LHCN-M2 (cell line): ENCODE measurements at places on chromosomes 11 and 22. TPM values are rescaled to one million over a fixed set of nuclear protein-coding genes. Genes with fewer than 3 reads are reported as not detected.
A peak's percentile ranks its signal among the peaks of the same experiment; 100 is the strongest.

DNA sequence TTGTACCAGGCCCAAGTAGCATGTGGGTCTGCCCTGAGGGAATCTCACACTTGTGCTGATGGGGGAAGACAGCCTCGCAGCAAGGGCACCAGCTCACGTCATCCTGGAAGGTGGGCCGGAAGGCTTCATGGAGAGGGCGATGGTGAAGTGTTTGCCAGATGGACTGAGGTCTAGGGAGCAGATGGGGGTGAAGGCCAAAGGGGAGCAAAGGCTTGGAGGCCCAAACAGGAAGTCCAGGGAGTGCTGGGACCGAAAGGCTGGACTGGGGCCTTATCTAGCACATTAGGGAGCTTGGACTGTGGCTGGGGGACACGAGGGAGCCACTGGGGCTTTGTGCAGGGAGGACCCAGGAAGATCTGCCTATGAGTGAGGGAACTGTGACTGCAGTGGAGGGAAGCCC, 1.2 kb upstream of the TNFRSF13C start:
- DNase-seq, result no peak

DNA sequence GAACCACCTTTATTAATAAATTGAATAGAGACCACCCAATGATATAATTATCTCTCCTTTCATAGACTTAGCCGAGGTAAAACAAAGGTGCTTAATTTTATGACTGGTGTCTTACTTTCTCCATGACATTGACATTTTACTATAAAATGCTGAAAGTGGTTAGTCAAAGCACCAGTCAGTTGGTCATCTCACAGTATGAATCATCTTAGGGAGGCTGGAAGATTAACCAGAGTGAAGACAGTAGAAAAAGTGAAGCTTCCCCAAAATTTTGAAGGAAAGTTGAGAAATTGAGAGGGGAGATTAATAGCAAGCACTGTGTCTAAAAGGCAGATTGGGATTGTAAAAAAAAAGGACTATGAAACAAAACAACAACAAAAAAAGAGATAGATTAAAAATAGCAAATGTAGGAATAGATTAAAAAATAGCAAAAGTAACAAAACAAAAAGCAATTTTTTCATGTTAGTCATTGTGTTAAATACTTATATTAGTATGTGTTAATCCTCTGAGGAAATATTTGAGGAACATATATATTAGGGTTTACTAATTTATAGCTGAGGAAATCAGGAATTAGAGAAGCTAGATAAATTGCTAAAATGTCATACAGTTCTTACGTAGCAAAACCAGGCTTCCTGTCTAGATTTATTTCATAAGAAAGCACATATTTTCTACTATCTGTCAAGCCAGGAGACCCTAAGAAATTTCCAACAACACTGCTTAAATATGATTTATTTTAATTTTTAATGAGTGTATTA, 557.3 kb upstream of the ANO5 start:
- no peak for DNase-seq

DNA sequence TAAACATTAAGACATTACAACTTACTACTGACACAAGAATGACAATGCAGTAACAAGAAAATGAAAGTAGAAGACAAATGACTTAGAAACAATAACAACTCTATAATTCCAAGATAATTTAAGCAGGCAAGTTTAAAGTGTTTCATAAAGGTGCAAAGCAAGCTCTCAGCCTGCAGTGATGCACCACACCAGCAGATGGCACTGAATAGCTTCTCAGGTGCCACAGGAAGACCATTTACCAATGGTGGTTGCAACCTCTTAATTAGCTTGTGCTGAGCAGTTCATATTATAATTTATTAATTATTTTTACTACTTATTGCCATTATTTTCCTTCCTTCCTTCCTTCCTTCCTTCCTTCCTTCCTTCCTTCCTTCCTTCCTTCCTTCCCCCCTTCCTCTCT, 60.6 kb downstream of the NXPE2 start:
- DNase-seq, result peak; percentile 34

Gene OR56A1
- not detected in 2 replicates for total RNA-seq
